CD4-positive, alpha-beta T cell treated with Interleukin-6 at 100 ng/mL for 8 hours (primary cell): ENCODE measurements at places on chromosomes 7 and 10.

GRCh38 chr7:115793958-115794702, 236.4 kb downstream of the TFEC start:
- DNase-seq: no peak

GRCh38 chr10:104802941-104803340, 161.9 kb downstream of the SORCS3 start:
- DNase-seq: no peak

GRCh38 chr10:64334084-64334483, 812.9 kb downstream of the REEP3 start:
- no peak for DNase-seq

GRCh38 chr7:5296611-5297226, 14.0 kb downstream of the SLC29A4 start:
- DNase-seq: peak; percentile 70

DNA sequence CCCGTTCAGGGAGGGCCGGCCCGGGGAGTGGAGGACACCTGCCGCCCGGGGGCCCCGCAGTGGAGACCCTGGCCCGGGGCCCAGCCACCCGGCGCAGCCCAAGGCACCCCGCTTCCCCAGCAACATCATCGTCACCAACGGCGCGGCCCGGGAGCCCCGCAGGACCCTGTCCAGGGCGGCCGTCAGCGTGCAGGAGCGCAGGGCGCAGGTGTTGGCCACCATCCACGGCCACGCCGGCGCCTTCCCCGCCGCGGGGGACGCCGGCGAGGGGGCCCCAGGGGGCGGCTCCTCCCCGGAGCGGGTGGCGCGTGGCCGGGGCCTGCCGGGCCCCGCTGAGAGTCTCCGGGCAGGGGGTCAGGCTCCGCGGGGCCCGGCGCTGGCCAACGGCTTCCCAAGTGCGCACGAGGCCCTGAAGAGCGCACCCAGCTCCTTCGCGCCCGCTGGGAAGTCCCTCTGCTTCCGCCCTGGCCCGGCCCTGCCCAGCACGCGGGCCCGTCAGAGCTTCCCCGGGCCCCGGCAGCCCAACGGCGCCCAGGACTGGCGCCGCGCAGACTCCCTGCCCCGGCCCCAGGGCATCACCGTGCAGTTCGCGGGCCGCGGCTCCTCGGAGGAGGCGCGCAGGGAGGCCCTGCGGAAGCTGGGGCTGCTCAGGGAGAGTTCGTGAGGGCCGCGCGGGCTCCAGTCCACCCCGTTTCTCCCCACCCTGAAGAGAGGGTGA, 46.7 kb downstream of the PROSER2 start:
- no peak for DNase-seq

DNA sequence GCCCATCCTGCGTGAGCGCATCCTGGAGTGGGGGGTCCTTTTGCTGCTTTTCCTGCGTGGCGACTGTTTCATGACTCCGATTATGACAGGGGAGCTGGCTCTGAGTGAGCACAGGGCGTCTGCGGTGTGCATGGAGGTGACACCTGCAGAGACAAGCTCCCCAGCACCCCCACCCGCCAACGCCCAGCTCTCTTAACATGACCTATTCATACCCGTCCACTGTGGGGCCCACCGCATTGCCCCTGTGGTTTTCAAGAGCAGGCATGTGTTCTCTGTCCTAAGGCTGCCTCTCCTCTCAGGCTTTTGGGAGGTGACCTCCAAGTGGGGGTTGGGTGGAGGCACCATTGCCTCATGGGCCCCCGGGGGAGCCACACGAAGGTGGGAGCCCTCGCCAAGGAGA, 500.7 kb downstream of the TCERG1L start:
- DNase-seq: no peak
